Karpas-422 (cell line): ENCODE measurements at places on chromosomes 3 and 15. TPM values are rescaled to one million over a fixed set of nuclear protein-coding genes. Genes with fewer than 3 reads are reported as not detected.

The MUC20 gene
- 0.22 and 1.6 TPM in 2 replicates for total RNA-seq

The SOX2 gene
- 0.51 and 0.63 TPM in 2 replicates for total RNA-seq

The CKMT1A gene
- total RNA-seq, result not detected in 2 replicates

The LIPC gene
- not detected in 2 replicates for total RNA-seq

The ATR gene
- total RNA-seq, result 39.6 and 74.4 TPM in 2 replicates

The GRM2 gene
- total RNA-seq, result 0.19 and 1.1 TPM in 2 replicates

The ANKRD63 gene
- total RNA-seq, result not detected in 2 replicates

The SCN5A gene
- not detected in 2 replicates for total RNA-seq

The TEX55 gene
- not detected in 2 replicates for total RNA-seq

The MYO5A gene
- 34.8 and 50.1 TPM in 2 replicates for total RNA-seq

The AP3S2 gene
- 29.3 and 40.7 TPM in 2 replicates for total RNA-seq

The COX5A gene
- 135 and 229 TPM in 2 replicates for total RNA-seq

The FAM43A gene
- 80.7 and 147 TPM in 2 replicates for total RNA-seq

The RAB6B gene
- total RNA-seq, result not detected in 2 replicates

The TUSC7 gene
- total RNA-seq, result not detected in 2 replicates

The COL6A5 gene
- total RNA-seq, result not detected in 2 replicates

The UBAP1L gene
- total RNA-seq, result 6.5 and 6.8 TPM in 2 replicates

The SPATA12 gene
- total RNA-seq, result 3.2 and 3.9 TPM in 2 replicates

The PTPRG gene
- total RNA-seq, result 0.47 TPM in 1 of 2 replicates, not detected in the other

The NOX5 gene
- not detected in 2 replicates for total RNA-seq

The HRH1 gene
- 6.2 and 9.6 TPM in 2 replicates for total RNA-seq

The LSMEM2 gene
- 0.14 TPM in 1 of 2 replicates, not detected in the other for total RNA-seq

The BCL2A1 gene
- 1.4 TPM in 1 of 2 replicates, not detected in the other for total RNA-seq

The NPAP1 gene
- total RNA-seq, result not detected in 2 replicates

The C3orf22 gene
- total RNA-seq, result not detected in 2 replicates

The LRTM1 gene
- not detected in 2 replicates for total RNA-seq

The PATL2 gene
- 1.0 and 5.0 TPM in 2 replicates for total RNA-seq

The CPN2 gene
- not detected in 2 replicates for total RNA-seq

The ALG1L2 gene
- not detected in 2 replicates for total RNA-seq

The SEMA3B gene
- 0.15 and 0.29 TPM in 2 replicates for total RNA-seq

The CAPN3 gene
- 3.2 and 8.8 TPM in 2 replicates for total RNA-seq

The RTP1 gene
- 1.2 TPM in 1 of 2 replicates, not detected in the other for total RNA-seq

The DUOXA2 gene
- total RNA-seq, result not detected in 2 replicates

The RHOV gene
- 0.69 TPM in 1 of 2 replicates, not detected in the other for total RNA-seq

The DBR1 gene
- 9.7 and 12.3 TPM in 2 replicates for total RNA-seq

The GTPBP8 gene
- 28.4 and 36.0 TPM in 2 replicates for total RNA-seq

The CIAO2A gene
- 106 and 129 TPM in 2 replicates for total RNA-seq

The CDC25A gene
- 12.9 and 17.1 TPM in 2 replicates for total RNA-seq

The CLDN11 gene
- not detected in 2 replicates for total RNA-seq

The SCG3 gene
- total RNA-seq, result not detected in 2 replicates

The B3GNT5 gene
- total RNA-seq, result 2.0 and 8.6 TPM in 2 replicates

The TLR9 gene
- total RNA-seq, result 7.4 and 26.5 TPM in 2 replicates

The MASP1 gene
- 0.04 TPM in 1 of 2 replicates, not detected in the other for total RNA-seq

The ITGA11 gene
- not detected in 2 replicates for total RNA-seq

The HRG gene
- not detected in 2 replicates for total RNA-seq

The LRRIQ4 gene
- total RNA-seq, result 0.07 and 0.22 TPM in 2 replicates

The ACSBG1 gene
- not detected in 2 replicates for total RNA-seq

The CLRN1 gene
- not detected in 2 replicates for total RNA-seq

The ZNF860 gene
- 14.6 and 22.4 TPM in 2 replicates for total RNA-seq

The MESP2 gene
- total RNA-seq, result not detected in 2 replicates

The TP63 gene
- not detected in 2 replicates for total RNA-seq

The PLSCR5 gene
- total RNA-seq, result not detected in 2 replicates

The CCDC13 gene
- total RNA-seq, result 1.9 and 4.2 TPM in 2 replicates
